ENCODE measurements at places on chromosomes 3 and 15.

- DNase-seq = no peak
Observed at GRCh38 chr3:143613226-143613625, 235.0 kb downstream of the SLC9A9 start.

DNA sequence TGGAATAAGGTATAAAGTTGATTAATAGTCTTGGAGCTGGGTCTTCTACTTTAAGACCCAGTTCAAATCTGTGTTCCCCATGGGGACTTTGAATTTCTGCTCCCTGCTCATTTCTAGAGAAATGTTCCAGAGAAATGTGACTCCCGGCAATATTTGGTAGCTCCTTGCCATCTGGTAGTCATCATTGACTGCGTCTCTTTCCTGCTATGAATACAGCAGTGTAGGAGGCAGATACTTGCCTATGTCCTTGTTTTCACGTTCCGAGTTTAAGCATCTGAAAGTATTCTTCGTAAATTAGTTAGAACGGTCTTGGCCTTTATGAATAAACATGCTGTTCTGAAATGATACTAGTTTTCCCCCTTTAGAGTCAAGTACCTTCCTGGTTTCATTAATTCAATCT, 352.9 kb downstream of the PTPRG start:
- DNase-seq = no peak

GRCh38 chr3:185517387-185518130, 18.7 kb upstream of the TMEM41A start:
- DNase-seq = no peak

DNA sequence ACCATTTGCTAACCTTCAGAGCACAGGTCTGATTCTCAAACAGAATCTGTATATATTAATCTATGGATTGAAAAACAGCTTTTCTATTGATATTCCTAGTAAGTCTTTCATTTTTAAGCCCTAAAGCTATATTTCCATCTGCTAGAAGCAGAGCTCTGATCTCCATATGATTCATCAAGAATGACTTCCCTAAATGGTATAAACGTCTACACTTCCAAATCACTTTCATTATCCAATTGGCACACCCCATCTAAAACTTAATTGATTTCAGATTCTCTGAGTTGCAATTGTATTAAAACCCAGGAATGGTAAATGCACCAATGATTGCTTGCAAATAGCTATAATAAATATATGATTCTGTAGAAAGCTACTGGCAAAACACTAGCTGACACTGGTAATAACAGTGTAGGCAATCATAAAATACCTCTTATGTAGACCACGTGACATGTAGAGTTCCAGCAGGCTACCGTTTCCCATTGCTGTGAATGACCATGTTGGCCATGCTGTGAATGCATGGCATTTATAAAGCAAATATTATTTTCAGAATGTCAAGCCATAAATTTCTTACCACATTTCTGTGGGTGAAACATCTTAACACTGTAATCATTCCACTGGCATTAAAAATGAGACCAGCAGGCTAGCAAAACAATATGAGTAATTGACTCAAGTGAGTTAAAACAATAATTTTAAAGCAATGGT, 226.0 kb downstream of the ZMAT3 start:
- no peak for DNase-seq

- DNase-seq = no peak
Observed at GRCh38 chr3:177385831-177386301, 188.6 kb upstream of the TBL1XR1 start.

- DNase-seq = no peak
Observed at GRCh38 chr3:151112731-151113130, 27.3 kb downstream of the MED12L start.

- DNase-seq = no peak
Observed at GRCh38 chr3:170320461-170321121, 36.9 kb upstream of the SKIL start.

DNA sequence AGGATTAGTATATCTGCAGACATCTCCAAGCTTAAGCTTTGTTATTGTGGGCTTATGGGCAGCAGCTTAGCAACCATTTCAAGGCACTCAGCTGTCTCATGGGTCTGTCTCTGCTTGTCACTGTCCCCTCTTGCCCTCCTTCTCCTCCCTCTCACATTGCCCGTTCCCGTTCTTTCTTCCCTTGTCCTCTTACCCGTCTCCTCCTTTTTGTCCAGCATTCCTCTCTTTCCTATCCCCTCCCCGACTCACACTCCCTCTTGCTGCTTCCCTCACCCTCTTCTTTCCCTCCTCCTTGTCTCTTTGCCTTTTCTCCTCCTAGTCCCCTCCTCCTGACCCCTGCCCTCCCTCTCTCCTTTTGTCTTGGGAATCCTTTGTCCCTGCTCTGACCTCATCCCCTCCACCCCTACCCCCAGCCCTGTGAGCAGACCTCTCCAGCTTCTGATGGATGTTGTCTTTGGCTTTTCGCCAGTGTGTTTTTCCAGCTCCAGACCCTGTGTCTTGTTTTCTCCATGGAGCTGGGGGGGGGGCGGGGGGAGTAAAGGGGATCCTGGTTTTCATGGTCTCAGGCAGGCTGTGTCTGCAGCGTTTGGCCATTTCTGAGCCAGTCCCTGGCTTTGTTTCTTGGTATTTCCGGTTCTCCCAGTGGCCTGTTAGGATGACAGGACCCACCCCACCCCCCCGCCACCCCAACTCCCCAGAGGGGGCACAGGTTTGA, 47.9 kb upstream of the TRAK1 start:
- DNase-seq = peak; percentile 63

- DNase-seq = peak; percentile 84
Observed at GRCh38 chr3:124409650-124410275, 320.5 kb upstream of the UMPS start.

DNA sequence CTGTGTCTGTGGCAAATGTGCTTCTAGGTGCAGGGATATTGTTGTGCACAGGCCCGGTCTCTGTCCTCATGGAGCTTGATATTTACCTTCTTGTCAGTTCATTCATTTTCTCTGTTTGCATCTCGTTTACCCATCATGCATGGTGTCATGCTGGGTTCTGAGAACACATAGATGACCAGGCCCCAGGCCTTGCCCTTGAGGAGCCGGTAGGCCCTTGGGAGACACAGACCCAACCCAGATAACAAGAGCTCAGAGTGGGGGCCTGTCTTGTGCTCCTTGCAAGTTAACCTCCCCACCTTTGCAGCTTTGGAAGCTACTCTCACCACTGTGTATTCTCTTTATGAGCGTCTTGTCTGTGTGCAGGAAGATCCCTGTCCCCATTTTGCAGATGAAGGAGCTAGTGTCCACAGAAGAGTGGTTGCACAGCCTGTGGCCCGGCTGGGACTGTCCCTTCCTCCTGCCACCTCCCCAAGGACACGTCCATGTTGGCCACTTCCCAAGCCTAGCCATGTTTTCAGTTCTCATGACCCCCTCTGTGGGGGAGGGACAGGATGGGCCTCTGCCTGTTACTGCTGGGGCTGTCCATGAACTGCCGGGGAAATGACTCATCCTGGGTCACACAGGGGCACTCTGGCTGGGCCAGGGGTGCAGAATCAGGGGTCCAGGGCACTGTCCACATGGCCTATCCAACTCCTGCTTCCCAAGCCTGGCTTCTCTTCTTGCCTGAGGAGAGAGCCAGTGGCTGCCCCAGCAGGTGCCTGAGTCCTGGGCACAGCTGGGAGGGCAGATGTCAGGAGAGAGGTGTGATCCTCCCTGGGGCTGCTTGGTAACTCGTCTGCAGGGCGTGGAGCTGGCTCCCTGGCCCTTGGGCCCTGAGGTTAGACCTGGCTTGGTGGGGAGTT, 3.4 kb downstream of the SNX33 start:
- peak; percentile 41 for DNase-seq

DNA sequence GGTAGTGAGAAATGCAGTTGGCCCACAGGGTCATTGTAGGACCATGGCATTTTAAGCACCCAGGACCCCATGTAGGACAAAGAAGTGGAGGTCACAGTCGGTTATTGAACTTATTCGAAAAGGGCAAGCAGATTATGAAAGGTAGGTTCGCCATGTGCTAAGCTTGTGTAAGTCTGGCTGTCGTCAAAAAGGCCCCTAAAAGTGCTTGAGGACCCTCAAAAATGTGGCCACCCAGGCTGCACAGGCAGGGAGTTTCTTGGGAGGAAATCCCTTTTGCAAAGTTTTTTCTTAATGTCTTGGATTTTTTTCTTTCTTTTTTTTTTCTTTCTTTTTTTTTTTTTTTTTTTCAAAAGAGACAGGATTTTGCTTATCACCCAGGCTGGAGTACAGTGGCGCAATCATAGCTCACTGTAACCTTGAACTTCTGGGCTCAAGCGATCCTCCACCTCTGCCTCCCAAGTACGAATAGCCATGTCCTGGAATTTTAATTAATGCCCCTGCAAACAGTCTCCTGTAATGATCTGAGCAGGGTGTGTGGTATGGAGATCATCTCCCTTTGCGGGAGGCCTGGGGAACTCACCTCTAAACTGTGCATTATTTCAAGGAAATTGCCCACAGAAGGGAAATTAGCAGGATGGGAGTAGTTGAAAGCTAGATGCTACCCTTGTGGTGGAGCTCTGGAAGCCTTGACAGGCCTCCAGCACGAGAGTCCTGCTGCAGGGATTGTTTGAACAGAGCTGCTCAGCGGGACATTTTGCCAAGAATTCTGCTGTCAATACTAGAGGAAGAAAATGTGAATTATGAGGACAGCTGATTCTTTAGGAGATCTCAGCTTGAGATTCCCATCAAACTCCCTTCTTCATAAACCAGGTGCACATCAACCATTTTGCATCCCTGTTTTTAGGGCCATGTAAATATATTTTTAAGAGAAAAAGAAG, 28.4 kb downstream of the THSD4 start:
- no peak for DNase-seq

- DNase-seq = no peak
Observed at GRCh38 chr3:3443482-3443881, 264.0 kb upstream of the CRBN start.

DNA sequence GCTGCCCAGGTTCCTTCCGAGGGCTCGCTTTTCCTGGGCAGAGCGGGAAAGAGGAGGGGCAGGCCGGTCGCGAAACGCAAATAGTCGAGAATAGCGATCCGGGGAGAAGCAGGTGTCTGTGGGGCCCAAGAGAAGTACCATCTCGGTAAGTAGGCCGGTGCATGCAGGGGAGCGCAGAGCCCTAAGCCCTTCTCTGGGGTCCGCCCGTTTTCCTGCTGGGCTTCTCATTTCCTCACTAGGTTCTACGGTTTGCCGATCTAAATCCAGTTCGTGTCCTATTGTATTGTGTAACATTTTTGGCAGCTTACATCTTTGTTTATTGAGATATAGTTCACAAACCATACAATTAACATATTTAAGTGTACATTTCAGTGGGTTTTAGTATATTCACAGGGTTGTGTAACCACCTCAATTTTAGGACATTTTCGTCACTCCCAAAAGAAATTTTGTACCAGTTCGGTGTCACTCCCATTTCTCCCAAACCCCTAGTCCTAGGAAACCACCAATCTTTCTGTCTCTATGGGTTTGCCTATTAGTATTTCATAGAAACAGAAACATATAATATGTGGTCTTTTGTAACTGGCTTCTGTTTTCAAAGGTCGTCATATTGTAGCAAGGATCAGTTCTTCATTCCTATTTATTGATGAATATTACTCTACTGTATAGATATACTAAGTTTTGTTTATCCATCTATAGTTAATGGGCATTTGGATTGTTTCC, 6.8 kb upstream of the TRIM69 start:
- DNase-seq = no peak

DNA sequence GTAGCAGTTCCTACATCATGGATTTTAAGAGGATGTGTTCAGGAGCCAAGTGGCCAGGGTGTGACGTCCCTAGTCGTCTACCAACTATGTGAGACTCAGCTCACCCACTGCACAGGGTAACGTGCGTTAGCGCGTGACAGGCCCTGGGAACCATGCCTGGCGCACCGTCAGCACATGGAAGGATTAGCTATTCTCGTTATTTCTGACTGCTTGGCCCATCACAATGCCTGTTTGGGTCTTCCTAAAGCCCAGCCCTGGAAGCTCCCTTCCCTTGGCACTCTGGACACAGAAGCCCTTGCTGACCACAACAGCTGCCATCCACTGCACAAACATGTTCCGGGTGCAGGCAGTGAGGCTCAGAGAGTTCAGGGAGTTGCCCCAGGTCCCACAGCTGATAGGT, 91.0 kb upstream of the RPL32 start:
- DNase-seq = no peak

GRCh38 chr3:49992326-49992725, 52.4 kb downstream of the RBM6 start:
- DNase-seq = no peak

DNA sequence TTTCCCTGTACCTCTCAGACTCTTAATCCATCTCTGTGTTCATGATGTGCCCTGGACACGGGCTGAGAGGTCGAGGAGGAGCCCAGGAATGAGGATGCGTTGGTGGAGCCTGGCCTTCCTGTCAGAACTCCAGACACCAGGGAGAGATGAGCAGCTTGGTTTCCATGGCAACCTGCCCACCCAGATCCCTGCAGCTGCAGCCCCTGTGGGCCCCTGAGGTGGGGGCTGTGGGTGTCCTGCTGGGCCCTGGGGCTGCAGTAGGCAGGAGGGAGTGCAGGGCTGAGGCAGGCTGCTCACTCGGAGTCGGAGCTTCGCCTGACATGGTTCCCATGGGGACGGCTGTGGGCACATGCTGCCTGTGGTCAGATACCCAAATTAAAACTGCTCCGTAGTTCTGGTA, 7.7 kb upstream of the SCN10A start:
- DNase-seq = no peak

GRCh38 chr15:100779331-100780207, 100.1 kb upstream of the ALDH1A3 start:
- no peak for DNase-seq

- DNase-seq = no peak
Observed at GRCh38 chr3:49140080-49140479, 7.2 kb upstream of the LAMB2 start.

DNA sequence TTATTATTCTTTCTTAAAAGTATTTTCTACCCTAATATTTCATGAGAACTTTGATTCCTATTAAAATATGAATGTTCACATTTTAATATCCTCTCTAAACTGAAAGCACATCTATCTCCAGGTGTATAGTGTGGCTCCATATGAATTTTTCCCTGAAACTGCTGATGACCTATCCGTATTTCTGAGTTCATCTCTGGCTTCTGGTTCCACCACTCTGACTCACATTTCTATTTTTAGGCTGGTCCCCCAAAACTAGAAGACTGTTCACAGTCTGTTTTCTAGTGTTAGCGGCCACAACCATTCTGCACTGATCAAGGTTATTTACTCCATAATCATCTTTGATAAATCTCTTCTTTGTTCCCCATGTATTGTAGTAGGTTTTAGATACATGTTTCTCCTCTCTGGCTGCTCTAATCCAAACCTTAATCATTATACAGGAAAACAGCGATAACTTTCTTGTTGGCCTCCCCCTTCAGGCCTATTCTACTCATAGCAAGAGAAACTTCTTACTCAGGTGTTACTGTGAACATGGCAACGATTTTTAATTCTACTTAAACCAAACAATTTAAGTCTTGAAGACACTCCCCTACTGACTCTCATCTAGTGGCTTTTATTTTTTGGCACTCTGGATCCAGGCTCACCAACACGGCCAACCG, 12.8 kb downstream of the ADPGK start:
- no peak for DNase-seq

- DNase-seq = no peak
Observed at GRCh38 chr3:129432036-129432435, 3.6 kb upstream of the EFCAB12 start.

GRCh38 chr3:120753810-120754209, 11.3 kb downstream of the GTF2E1 start:
- no peak for DNase-seq
